ENCODE measurements at places on chromosomes 12 and 14.
A peak's percentile ranks its signal among the peaks of the same experiment; 100 is the strongest.

DNA sequence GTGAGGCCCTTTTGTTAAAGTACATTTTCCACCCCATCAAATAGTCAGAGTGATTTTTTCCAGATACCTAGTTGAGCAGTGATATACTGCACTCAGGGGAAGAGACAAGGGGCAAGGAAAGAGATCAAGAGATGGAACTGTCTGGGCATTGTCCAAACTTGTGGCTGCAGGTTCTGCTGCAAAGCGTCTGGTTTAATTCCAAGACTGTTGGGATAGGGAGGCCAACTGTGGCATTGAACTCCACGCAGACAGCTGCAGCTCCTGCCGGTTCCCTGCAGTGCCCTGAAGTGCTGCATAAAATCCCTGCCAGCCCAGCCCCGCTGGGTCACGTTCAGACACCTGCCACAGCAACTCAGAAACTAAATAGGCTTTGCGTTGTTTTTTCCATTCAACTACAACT, 30.5 kb downstream of the RPH3A start:
- DNase-seq = no peak

DNA sequence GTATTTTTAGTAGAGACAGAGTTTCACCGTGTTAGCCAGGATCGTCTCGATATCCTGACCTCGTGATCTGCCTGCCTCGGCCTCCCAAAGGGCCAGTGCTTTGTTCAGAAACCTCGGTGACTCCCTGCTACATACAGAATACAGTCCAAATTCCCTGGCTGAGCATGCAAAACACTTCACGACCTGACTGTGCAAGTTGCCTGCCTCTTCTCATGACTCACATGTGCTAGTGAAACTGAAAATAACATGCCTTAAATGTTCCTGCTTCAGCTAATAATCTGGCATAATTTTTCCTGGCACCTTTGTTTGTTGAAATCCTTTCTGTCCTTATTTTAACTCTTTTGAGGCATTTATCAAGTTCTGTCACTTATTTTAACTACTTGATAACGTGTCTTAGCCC, 8.2 kb downstream of the DMAC2L start:
- peak; percentile 17 for DNase-seq

DNA sequence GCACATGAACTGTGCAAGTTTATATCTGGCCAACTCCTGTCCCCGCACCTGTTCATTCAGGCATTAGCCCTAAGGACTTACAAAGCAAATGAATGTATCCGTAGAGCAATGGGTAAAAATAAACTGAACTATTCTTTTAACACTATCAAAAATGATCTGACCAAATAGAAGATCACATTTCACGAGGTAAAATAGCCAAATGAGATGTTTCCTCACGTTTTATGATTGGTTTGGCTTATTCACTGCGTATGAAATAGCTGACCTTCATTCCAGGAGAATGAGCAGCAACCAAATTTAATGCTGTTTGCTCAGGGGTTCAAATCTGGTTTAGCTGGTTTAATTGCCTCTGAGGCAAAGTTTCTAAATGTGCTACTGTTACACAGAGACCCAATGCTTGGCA, 216.0 kb upstream of the EEA1 start:
- DNase-seq = no peak

- DNase-seq = peak; percentile 76
Observed at GRCh38 chr12:68871921-68872320, 61.0 kb downstream of the CPM start.

GRCh38 chr14:88439088-88439487, 53.6 kb downstream of the SPATA7 start:
- DNase-seq = no peak

DNA sequence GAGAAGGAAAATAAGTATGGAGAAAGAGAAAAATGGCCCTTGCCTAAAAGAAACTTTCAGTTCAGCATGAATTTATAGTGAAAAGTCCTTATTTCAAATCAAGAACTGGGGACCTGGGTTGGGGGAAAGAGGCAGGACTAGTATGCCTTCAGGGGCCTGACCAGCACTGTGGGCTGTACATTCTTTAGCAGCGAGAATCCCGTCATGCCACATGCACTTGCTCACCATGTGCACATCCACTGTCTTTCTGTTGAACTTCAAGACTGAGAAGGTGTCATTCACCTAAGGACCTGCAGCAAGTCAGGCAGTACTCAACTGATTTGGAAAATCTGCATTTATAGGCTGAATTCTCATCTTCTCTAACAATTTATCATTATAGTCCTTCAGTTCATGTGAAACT, 50.2 kb downstream of the RAB35 start:
- no peak for DNase-seq

DNA sequence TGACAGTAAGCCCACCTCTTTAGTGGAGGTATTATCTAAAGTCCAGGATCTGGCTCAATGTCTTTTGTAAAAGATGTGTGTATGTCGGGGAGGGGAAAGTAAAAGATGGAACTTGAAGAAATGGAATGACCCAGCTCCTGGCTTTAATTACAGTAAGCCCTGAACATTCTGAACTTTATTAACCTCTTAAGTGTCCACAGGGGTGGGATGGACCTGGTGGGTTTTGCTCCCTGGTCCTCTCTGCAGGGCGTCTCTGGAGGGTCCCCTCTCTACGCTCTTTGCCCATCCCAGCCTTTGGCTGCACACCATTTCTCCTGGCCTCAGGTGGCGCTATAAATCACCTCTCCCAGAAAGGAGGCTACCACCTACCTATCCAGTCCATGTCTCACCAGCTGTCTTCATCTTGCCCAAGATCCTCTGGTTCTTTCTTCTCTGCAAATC, 3.7 kb upstream of the CISTR start:
- peak; percentile 54 for DNase-seq

GRCh38 chr12:131041968-131042833, 88.5 kb downstream of the ADGRD1 start:
- no peak for DNase-seq

GRCh38 chr12:12811343-12811742, 1.8 kb upstream of the DDX47 start:
- DNase-seq = no peak

Measured in NAMALWA (cell line).